ENCODE measurements at places on chromosomes 12 and 14.

DNA sequence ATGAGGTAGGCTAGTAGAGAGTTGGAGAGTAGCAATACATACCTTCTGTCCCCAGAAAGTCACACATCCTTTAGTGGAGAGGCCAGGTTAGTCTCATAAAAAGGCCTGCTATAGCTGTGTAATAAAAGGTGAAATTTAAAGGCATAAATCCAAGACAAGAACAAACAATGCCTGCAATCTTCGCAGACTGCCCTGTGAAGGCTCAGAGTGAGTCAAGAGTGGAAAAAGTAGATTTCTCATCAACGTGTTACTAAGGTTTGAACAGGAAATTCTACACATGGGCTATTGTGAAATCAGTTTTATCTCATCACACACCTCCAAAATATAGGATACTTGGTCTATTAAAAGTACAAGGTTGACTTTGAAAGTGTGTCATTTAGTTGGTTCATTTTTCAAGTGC is at the start of gene KLRC1:
Gene KLRC1, minus strand, starts transcription at position 222 of the 400 bp plus-strand sequence. CDS start 2,221 bp downstream, outside the sequence.
- DNase-seq = no peak

GRCh38 chr14:96631030-96631429 is 128.8 kb downstream of the PAPOLA start:
- no peak for DNase-seq

DNA sequence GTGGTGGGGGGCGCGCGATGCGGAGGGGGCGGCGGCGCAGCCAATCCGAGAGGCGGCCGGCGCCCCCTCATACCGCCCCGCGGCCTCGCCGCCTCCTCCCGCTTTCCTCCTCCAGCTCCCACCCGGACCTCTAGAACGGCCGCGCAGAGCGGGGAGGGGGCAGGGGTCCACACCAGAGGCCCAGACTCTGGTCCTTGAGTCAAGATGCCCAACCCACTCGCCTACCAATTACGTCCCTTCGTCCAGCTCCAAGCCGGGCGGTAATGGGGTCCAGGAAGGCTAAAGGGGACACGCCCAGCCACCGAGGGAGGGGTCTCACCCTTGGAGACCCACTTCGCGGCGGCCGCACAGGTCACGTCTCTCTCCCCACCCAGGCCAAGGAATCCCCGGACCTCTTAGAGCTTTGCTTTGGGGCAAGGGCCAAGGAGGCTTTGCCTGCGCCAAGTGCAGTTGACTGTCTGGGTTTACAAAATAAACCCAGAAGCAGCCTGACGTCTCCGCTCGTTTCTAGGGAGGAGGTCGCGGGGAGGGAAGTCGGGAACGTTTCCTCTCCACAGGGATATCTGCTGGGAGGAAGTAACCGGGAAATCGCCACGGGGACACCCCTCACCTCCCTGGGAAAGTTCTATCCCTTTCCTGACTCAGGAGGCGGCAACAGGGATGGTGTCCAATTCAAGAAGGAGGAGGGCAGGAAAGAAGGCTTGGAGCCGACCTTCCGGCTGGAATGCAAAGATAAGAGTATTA is 394 bp upstream of the AMIGO2 start:
- DNase-seq = no peak

DNA sequence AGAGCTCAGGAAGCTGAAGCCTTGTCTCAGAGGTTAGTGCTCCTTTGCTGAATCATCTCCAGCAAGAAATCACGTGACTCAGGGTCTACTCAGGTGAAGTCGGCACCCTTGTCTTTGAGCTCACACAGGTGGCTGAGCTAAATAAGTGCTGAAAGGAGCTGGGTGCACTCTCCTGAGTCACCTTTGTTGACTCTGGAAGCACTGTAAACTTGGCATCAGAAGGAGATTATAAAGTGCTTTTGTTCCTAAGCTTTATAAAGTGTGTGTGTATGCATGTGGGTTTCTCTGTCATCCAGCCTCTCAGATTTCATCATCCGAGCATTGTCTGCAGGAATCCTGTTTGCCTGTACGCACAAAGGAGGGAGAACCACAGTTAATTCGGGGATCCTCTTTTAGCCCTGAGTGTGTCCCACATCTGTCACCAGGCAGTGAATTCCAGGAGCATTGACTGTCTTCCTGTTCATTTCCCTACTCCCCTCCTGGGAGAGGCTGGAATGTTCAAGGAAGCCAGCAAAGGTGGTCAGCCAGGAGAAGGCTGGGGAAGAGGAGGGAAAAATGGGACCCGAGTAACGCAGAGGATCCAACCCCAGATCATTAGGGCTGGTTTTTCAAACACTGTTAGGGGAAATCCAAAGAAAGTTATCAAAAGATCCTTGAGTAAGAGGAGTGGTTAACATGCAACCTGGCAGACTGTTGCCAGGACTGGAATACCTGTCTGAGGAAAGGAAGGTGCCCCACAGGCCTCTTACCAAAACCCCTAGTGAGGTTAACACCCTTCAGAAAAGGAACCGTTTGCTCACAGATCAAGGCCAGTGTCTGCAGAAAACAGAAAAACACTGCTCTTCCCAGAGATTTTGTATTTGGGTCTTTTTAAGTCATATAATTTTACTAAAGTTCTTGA is 157.5 kb upstream of the HIF1A start:
- peak; percentile 69 for DNase-seq

GRCh38 chr14:36293824-36294223 is 26.6 kb downstream of the MBIP start:
- no peak for DNase-seq

DNA sequence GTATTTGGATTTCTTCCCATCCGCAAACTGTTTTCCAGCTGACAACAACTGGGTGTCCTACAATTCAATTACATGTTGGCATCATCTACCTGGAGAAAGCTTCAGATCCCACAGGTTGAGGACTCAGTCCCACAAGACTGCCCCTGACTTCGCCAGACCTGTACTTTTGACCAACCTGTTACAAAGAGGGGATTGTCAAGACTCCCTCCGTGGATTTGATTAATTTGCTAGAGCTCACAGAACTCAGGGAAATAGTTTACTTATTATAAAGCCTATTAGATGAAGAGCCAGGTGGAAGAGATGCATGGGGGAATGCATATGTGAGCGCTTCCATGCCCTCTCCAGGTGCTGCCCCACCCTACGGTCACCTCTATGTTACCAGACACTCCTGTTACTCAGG is 14.6 kb downstream of the RESF1 start:
- no peak for DNase-seq

- DNase-seq = no peak
Measured at GRCh38 chr12:111412007-111412829, 6.5 kb downstream of the SH2B3 start.

- no peak for DNase-seq
Measured at GRCh38 chr12:30155001-30155730, 371.4 kb upstream of the TMTC1 start.

DNA sequence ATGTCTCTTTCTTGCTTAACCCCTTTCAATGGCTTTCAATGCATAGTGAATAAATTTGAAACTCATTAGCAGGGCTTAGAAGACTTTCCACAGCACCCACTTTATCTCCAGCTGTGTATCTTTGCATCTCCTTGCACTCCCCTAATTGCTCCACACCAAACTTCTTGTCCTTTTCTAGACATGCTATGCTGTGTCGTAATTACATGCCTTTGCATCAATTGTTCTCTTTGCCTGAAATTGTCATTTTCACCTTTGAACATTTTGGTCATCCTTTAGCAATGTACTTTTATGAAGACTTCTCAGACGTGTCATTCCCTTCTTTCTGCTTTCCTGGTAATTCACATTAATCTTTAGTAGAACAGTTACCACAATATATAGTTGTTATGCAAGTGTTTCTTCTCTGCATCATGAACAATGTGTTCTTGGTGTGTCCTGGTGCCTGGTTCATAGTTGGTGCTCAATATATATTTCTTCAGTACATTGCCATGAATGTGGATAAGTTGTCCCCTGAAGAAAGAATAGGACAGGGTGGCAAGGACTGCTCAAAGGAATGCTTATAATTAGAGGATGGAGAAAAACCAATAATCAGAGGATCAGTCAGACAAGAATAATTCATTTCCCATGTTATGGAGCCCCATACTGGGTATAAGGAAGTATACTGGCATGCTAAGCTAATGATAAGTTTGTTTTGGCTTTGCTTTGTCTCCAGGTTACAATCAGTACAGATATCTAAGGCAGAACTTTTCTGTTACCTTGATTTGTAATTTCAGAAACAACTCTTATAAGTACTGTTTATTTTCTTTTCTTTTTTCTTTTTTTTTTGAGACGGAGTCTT is 27.2 kb downstream of the ARF6 start:
- no peak for DNase-seq

DNA sequence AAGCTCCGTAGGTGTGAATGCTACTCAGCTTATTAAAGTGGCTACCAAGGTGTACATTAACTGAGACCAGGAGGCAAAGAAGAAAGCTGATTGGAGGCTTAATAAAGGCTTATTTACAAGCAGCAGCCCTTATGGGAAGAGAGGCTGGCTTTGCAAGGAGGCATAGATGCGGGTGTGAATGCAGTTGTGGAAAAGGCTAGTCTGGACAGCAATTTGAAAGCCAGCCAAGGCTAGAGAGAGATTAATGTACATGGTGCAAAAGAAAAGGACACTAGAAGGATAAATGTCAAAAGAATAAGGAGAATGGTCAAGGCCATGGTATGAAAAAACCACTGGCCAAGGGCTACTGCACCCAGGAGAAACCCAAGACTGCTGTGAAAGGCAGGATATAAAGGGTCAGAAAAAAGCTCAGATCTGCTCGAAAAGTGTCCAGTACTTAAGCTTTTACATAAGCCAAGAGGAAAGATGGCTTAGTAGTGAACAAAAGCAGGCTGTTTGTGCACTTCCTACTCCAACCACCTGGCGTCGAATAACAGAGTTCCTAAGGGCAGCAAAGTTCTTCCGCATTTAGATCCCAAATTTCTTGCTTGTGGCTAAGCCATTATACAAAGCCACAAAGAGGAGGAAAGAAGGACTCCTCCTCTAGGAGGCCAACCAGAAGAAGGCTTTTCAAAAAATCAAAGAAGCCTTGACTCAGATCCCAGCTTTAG is 24.0 kb downstream of the KLRK1 start:
- no peak for DNase-seq

- no peak for DNase-seq
Measured at GRCh38 chr14:51460011-51460410, 191.7 kb upstream of the FRMD6 start.

DNA sequence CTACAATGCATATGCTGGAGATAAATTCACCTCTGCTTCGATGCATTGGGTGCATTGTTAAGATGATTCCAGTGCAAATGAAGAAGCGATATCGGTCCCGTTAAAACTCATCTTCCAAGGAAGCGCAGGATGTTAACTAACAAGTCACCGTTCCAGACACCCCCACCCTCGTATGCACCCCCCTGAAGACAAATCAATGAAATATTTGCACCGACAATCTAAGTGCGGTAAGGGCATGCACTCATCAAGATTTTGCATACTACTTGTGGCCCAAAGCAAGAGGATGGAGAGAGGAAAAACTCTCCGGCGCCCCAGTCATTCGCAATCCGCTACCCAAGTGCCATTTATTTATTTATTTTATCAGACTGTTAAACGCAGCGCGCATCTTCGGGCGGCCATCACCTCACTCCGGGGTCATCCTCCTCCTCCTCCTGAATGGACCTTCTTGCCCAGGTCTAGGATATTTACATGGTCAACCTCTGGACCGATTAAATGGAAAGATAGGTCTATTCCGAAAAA is 1.2 kb downstream of the NOVA1 start:
- DNase-seq = no peak

DNA sequence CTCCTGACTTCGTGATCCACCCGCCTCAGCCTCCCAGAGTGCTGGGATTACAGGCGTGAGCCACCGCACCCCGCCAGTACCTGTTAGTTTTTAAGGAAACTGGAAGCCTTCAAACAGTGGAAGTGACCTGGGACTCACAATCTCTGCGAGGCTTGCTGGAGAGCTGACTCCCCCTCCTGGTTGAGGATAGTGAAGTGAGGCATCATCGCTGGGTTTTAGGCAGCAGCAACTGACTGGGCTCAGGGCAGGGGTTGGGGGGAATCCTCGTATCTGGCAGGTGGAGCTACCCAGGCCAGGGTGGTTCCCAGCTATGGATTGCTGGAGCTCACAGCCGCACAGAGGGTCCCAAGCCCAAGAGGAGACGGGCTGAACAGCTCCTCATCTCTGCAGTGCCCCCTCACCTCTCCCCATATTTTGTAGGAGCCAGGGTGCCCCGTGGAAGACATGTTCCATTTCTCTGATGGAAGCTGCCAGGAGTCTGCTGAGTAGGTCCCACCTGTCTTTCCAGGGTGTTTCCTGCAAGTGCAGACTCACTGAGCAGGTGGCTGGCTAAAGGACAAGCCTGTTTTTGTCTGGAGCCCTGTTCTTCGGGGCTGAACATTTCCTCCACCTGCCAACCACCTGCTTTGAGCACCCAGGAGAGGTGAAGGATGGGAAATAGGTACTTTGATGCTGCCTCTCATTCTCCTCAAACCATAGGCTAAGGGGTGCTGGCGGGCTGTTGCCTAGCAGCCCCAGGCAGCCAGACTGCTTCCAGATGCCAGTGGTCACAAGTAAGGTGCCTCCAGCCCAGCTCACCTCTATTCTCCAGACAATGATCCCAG is 3.1 kb downstream of the AVIL start:
- peak; percentile 72 for DNase-seq

- peak; percentile 60 for DNase-seq
Measured at GRCh38 chr14:104392001-104392395, 187.6 kb upstream of the C14orf180 start.

DNA sequence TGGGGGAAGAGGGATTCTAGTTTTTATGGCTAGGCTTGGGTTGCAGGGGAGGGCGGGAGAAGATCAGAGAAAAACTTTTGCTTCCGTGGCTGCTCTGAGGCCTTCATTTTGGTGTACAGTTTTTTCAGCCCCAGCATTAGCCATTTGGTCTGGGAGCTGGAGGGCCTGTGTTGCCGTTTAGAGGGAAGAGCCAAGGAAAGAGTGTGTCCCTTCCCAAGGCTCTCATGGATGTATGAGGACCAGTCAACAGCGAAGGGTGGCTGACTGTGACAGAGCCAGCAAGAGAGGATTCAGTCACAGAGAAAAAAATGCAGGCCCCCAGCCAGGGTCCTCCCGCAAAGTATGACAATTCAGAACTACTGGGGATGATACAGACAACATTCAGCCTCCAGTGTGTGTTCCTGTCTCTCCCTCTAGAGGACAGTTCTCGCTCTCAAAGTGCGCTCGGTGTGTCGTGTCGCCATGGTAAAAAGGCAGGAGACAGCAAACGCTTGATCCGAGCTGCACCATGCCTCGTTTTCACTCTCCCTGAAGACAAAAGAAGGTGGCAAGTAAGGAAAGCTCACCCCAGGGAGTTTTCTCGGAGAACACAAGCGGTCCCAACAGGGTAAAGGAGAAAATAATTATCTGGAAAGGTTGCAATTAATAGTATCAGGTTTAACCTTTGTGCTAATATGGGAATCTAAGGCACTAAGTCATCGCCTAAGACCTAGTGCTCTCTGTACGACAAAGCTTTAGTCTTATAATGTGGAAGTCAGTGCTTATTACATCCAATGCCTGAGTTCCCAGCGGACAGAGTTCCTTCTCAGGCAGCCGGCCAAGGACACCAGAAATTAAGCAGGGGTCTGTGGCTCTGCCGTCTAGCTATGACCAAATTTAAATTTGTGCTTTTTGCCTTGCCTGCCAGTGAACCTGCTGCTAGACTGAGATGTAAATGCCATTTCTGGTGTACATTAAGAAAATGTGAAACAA is 157.3 kb upstream of the PLXNC1 start:
- DNase-seq = no peak

- peak; percentile 35 for DNase-seq
Measured at GRCh38 chr14:23478109-23478759, 8.7 kb downstream of the NGDN start.

- no peak for DNase-seq
Measured at GRCh38 chr12:95634622-95635621, 83.6 kb upstream of the USP44 start.

GRCh38 chr12:17661250-17661649 is 428.7 kb downstream of the RERGL start:
- DNase-seq = no peak

GRCh38 chr14:74621556-74621955 is 9.5 kb upstream of the LTBP2 start:
- DNase-seq = no peak

Measured in NCI-H187 (cell line).